ENCODE measurements at places on chromosomes 7 and 10. TPM values are rescaled to one million over a fixed set of nuclear protein-coding genes. Genes with fewer than 3 reads are reported as not detected.

DNA sequence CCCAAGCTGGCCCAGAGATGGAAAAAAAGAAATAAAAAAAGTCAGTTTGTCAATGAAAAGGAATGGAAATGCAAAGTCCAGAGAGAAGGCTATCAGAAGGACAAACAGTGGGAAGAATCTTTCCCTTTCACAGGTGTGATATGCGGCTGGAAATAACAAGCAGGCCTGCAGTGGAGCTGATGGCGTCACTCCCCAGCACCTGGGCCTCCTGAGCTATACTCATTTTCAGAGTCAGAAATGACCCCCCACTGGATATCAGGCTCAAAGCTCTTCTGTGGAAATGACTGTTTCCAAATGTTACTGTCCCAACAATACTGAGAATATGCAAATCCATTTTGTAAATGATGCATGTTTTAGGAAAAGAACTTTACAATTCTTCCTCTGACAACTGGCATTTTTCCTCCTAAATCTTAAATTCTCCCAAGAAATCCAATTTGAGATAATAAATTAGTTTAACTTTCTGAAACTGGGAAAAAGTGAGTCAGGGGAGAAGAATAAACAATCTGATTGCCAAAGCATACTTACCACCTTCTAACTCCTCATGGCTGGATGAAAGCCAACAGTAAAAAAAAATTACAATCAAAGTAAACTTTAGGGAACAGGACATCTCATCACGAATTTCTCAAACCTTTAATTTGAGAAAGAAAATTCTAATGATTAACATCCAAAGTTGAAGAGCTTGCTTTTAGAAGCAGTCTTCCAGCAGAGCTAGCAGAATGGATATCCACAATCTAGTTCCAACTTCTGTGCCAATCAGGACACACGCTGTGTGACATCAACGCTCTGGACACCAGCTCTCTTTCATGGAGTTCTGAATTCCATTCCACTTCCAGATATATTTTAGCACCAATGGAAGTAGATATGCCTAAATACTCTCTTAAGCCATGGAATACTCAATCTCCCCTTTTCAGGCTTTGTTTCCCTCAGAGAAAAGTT is 5.3 kb upstream of the CUZD1 start:
- H3K4me3 ChIP-seq, result no peak overlapping the region
- DNase-seq, result no peak
- H3K4me1 ChIP-seq, result no peaks in the 10 kb centered on the region
- H3K36me3 ChIP-seq, result no peaks in the 10 kb centered on the region

DNA sequence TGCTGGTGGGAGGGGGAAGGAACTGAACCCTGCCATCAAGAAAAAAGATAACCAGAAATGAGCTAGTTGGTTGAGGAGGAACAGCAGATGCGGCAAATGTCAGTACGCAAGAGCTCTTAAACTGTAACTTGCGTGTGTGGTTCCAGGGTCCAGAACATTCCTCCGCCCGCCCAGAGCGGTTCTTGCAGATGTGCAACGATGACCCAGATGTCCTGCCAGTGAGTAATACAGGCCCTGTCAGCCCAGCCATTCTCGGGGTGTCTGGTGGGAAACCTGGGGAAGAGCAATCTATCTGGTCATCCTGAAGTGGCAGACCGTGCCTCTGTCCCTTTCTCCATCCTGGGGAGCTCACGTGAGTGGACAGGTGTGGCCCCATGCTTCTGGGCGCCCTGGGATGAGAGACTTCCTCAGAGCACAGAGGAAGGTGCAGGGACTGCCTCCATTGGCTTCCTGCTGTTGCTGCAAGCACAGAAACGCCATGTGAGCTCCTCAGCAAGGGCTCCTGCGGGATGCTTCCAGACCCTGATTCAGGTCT is 50.5 kb upstream of the ZMIZ2 start:
- no peak overlapping the region for H3K27ac ChIP-seq
- no peak overlapping the region for H3K4me3 ChIP-seq
- no peak for DNase-seq
- H3K36me3 ChIP-seq, result peaks cover 96% of the 10 kb centered on the region
- no peaks in the 10 kb centered on the region for H3K27me3 ChIP-seq

- DNase-seq, result no peak
- no peak overlapping the region for H3K27ac ChIP-seq
- no peaks in the 10 kb centered on the region for H3K36me3 ChIP-seq
- no peaks in the 10 kb centered on the region for H3K4me1 ChIP-seq
Measured at GRCh38 chr7:154672659-154673415, 330.1 kb downstream of the PAXIP1 start.

- DNase-seq, result no peak
- H3K36me3 ChIP-seq, result no peaks in the 10 kb centered on the region
- no peak overlapping the region for H3K4me3 ChIP-seq
- no peaks in the 10 kb centered on the region for H3K27me3 ChIP-seq
- H3K27ac ChIP-seq, result no peak overlapping the region
- H3K4me1 ChIP-seq, result peaks cover 6% of the 10 kb centered on the region
Measured at GRCh38 chr7:131154380-131154779, 173.3 kb upstream of the MKLN1 start.

DNA sequence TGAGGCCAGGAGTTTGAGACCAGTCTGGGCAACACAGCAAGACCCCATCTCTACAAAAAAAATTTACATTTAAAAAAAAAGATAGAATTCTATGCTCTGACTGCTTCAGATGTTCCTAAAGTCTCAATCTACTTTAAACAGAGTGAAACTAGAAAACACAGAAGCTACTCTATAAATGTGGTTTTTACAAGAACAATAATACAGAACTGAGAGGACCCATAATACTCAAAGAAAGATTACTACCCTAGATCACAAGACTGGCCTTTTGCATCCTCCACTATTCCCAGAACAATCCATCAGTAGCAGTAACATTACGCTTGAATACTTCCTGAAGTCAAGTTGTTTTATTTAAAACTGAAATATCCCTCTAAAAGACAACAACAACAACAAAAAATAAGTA is 119.4 kb downstream of the ZFAND4 start:
- no peak overlapping the region for H3K27ac ChIP-seq
- H3K4me1 ChIP-seq, result peaks cover 6% of the 10 kb centered on the region
- no peak overlapping the region for H3K4me3 ChIP-seq
- H3K36me3 ChIP-seq, result no peaks in the 10 kb centered on the region
- H3K27me3 ChIP-seq, result no peaks in the 10 kb centered on the region

DNA sequence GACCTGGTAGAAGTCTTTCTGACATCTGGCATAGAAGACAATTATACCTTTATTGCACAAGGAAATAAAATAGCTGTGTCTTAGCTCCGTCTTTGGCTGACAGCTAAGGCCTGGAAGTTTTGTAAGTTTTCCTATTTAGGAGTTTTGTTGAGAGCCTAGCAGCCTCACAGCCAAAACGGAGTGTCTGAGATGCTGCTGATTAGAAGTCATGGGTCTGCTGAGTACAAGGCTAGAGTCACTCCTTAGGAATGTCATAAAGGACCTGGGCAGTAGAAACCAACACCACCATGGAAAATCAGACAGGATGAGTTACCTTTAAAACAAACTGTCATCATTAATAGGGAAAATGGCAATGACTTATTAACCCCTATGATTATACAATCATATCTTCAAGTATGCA is 442.5 kb downstream of the KCNMA1 start:
- no peak for DNase-seq
- no peak overlapping the region for H3K4me3 ChIP-seq
- H3K27me3 ChIP-seq, result peaks cover 3% of the 10 kb centered on the region
- no peaks in the 10 kb centered on the region for H3K36me3 ChIP-seq

DNA sequence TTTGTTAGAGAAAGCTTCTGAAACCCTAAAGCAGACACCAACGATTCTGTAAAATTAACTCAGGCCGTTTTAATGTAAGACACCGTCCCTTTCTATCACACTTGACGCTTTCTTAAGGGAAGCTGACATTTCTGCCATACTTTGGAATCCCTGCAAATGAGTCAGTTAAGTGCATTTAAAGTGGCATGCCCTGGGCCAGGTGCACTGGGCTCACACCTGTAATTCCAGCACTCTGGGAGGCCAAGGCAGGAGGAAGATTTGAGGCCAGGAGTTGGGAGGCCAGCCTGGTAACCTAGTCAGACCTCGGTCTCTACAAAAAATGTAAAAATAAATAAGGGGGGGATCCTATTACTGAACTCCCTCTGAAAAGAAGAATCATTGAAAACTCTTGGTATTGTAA is 4.4 kb downstream of the UBE2H start:
- no peaks in the 10 kb centered on the region for H3K27me3 ChIP-seq
- H3K36me3 ChIP-seq, result no peaks in the 10 kb centered on the region
- peak overlapping the region; percentile 91 for H3K27ac ChIP-seq
- H3K4me3 ChIP-seq, result no peak overlapping the region
- peak; percentile 30 for DNase-seq

DNA sequence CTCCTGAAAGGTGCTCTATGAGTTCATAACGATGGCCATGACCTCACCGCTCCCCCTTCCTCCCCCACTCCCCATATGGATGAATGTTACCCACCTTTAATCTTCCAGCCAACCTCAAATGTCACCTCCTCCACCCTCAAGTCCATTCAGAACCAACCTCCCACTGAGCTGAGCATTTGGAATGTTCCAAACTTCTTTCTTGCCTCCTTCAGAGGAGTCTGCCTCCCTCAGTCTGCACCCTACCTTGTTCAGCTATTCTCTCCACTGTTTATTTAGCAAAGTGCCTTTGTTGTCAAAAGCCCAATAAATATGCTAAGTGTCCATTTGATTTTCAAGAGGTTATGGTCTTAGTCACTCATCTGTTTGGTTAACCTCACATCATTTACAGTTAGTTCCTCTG is 22.9 kb upstream of the MTPAP start:
- H3K4me1 ChIP-seq, result no peaks in the 10 kb centered on the region
- no peak for DNase-seq
- no peak overlapping the region for H3K27ac ChIP-seq
- no peak overlapping the region for H3K4me3 ChIP-seq
- no peaks in the 10 kb centered on the region for H3K27me3 ChIP-seq

The GRID2IP gene
- total RNA-seq, result 0.46 TPM

The KAZALD1 gene
- total RNA-seq, result 8.4 TPM
